CD8-positive, alpha-beta memory T cell (primary cell): ENCODE measurements at places on chromosomes 4 and X. TPM values are rescaled to one million over a fixed set of nuclear protein-coding genes. Genes with fewer than 3 reads are reported as not detected.
A peak's percentile ranks its signal among the peaks of the same experiment; 100 is the strongest.

GRCh38 chrX:115642311-115642710, 81.3 kb downstream of the PLS3 start:
- DNase-seq = no peak
- no peaks in the 10 kb centered on the region for H3K27me3 ChIP-seq
- H3K36me3 ChIP-seq = no peaks in the 10 kb centered on the region
- H3K4me1 ChIP-seq = no peaks in the 10 kb centered on the region
- no peak overlapping the region for H3K27ac ChIP-seq

DNA sequence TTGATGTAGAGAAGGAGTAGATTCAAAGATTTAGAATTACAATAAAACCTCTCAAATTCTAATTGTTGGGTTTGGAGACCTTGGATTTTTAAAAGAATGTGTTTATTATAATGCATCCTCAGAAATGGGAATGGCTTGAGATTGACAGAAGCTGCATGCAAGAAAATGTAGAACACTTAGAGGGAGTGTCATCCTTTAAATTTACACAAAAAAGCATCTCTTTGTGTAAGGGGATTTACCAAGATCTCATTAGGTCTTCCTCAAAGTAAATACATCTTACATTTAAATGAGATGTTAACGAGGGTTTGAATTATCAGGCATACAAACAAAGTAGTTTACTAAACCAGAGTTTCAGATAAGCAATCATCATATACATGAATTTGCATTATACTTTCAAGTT, 615.0 kb downstream of the FAM133A start:
- no peak for DNase-seq
- no peaks in the 10 kb centered on the region for H3K36me3 ChIP-seq
- no peak overlapping the region for H3K4me3 ChIP-seq

GRCh38 chrX:3712051-3712869, 1.2 kb downstream of the PRKX start:
- no peak for DNase-seq
- H3K27me3 ChIP-seq = no peaks in the 10 kb centered on the region

GRCh38 chr4:187826725-187827124, 168.8 kb upstream of the ZFP42 start:
- no peaks in the 10 kb centered on the region for H3K36me3 ChIP-seq
- H3K4me1 ChIP-seq = no peaks in the 10 kb centered on the region
- DNase-seq = no peak
- H3K4me3 ChIP-seq = no peak overlapping the region
- H3K27ac ChIP-seq = no peak overlapping the region
- H3K27me3 ChIP-seq = no peaks in the 10 kb centered on the region

DNA sequence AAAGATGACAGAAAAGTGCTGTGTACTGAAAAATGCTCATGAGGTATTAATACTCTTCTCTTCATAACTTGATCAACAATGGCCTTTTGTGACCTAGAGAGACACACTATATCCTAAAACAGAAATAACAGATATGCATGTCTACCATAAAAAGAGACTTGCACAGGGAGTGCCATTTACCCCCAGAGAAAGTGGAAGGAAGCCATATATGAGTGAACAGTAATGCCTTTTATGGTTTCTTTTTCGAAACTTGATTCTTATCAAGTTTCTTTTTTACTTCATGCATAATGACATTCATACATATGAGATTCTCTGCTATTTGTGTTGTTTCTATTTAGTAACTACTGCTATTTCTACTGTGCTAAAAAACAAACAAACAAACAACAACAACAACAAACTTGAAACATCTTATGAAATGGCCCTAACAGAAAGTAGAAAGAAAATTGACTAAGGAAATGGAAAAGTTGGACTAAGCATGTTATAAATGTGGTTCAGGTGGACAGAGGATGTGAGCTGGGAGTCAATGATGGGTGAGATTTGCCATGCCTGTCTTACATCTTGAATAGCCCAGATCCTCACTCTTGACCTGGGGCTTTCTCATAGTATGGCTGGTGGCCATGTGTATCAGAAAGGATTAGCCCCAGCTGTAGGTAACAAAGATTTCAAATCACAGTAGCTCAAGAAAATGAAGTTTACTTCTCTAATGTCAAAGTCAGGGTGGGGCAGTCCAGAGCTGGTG, 43.8 kb downstream of the GEMIN8 start:
- H3K27me3 ChIP-seq = no peaks in the 10 kb centered on the region
- no peaks in the 10 kb centered on the region for H3K4me1 ChIP-seq
- H3K27ac ChIP-seq = no peak overlapping the region

DNA sequence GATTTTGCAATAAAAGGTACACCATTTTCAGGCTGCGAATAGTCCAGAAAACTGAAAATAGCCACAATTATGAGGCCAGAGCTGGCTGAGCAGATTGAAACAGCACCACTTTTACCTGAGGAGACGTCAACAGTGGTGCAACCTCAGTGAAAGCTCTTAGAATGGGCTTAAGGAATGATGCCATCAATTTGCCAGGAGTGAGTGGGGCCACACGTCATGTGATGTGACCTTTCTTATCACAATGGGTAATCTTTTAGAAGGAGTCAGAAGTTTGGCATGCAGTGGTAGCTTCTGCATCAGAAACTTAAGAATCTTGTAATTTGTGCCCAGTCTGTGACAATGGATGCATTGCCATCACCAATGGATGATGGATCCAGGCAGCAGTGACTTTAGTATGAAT, 27.6 kb downstream of the ZNF81 start:
- no peak overlapping the region for H3K4me3 ChIP-seq
- no peak for DNase-seq

- H3K4me3 ChIP-seq = peak overlapping the region; percentile 88
- H3K27me3 ChIP-seq = no peaks in the 10 kb centered on the region
- H3K36me3 ChIP-seq = no peaks in the 10 kb centered on the region
- peaks cover 45% of the 10 kb centered on the region for H3K4me1 ChIP-seq
These were observed 1.4 kb downstream of the MAEA start for GRCh38 chr4:1291091-1291490.

GRCh38 chr4:153530284-153530999, 64.3 kb downstream of the TMEM131L start:
- no peak overlapping the region for H3K27ac ChIP-seq
- no peaks in the 10 kb centered on the region for H3K27me3 ChIP-seq
- peak; percentile 36 for DNase-seq
- peak overlapping the region; percentile 30 for H3K4me3 ChIP-seq
- H3K4me1 ChIP-seq = peaks cover 92% of the 10 kb centered on the region

DNA sequence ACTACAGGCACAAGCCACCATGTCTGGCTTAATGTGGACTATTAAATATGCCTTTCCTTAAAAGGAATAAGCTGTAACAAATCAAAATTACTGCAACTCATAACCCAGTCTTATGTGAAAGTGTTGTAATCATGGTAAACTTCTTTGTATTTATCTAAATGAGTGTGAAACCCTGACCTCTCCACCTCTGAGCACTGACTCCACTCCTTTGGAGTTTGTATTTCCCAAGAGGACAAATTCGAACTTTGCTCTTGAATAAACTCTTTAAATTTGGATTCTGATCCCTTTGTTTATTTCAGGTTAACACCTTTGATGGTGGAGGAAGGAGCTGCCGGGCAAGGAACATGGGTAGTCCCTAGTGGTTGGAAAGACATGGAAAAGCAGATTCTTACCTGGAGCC, 48.3 kb upstream of the FAM9A start:
- no peaks in the 10 kb centered on the region for H3K4me1 ChIP-seq
- no peak overlapping the region for H3K27ac ChIP-seq
- H3K27me3 ChIP-seq = no peaks in the 10 kb centered on the region
- no peak overlapping the region for H3K4me3 ChIP-seq
- DNase-seq = no peak
- no peaks in the 10 kb centered on the region for H3K36me3 ChIP-seq

GRCh38 chrX:134377537-134377936, 82.4 kb upstream of the HPRT1 start:
- no peak overlapping the region for H3K4me3 ChIP-seq
- no peak for DNase-seq
- peaks cover 7% of the 10 kb centered on the region for H3K4me1 ChIP-seq

GRCh38 chr4:37995299-37995821, 35.2 kb downstream of the PTTG2 start:
- DNase-seq = no peak
- no peak overlapping the region for H3K4me3 ChIP-seq
- H3K4me1 ChIP-seq = peaks cover 5% of the 10 kb centered on the region
- H3K27me3 ChIP-seq = no peaks in the 10 kb centered on the region
- no peak overlapping the region for H3K27ac ChIP-seq
- H3K36me3 ChIP-seq = no peaks in the 10 kb centered on the region

DNA sequence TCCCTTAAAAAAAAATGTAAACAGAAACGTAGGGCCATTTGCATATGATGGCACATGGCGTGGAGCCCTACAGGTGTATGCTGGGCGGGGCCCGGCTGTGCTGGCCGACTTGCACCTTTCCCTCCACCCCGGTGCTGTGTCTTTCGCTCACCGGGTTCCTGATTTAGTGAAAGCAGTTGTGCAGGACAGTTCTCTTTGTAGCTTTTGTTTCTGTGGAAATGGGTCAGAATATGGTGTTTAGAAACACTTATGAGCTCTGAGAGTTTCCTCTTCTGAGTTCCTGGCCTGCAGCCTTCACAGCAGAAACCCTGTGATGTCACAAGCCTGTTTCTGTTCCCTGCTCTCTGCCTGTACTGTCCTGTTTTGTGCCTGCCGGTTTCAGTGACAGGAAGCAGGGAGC, 22.5 kb upstream of the MSANTD1 start:
- no peaks in the 10 kb centered on the region for H3K4me1 ChIP-seq
- H3K27me3 ChIP-seq = no peaks in the 10 kb centered on the region
- no peak for DNase-seq
- H3K4me3 ChIP-seq = no peak overlapping the region

The YIPF7 gene
- total RNA-seq = not detected

The GC gene
- total RNA-seq = not detected

The SCML2 gene
- 2.8 TPM for total RNA-seq

The TLR10 gene
- not detected for total RNA-seq

The ASMT gene
- total RNA-seq = 2.1 TPM

The KDM6A gene
- total RNA-seq = 20.7 TPM

The TASL gene
- total RNA-seq = 1.2 TPM
